ENCODE measurements at places on chromosomes 3 and 15. TPM values are rescaled to one million over a fixed set of nuclear protein-coding genes. Genes with fewer than 3 reads are reported as not detected.

DNA sequence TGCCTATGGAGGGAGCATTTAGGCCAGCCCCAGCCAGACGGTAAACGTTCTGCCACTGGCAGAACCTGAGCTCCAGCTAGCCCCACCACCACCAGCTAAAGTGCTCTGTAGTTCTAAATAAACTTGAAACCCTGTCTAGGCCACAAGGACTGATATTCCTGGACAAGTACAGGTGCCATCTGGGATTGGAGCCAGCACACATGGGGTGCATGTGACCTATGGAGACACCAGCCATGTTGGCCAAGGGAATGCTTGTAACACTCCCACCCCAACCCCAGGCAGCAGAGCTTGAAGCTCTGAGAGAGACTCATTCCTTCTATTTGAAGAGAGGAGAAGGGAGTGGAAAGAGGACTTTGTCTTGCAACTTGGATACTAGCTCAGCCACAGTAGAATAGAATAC is 284.5 kb upstream of the DCBLD2 start:
- DNase-seq: no peak

- no peak for DNase-seq
These were observed 409.7 kb downstream of the SOX2 start for GRCh38 chr3:182121401-182121800.

DNA sequence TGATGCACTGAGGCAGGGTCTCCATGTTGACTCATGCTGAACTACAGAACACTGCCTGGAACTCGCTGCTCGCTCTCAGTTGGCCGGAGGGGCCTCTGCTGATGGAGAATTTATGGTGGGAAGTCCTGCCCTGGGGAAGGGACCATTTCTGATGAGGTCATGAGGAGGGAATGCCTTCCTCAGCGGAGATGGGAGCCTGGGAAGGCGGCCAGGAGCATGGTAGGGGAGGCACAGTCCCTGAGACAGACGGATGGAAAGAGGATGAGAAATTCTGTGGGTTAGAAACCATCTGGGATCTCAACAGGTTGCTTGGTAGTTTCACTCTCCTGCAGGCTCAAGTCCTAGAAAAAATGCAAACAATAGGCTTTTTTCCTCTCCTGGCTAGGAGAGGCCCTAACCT is 56.8 kb upstream of the TPM1 start:
- DNase-seq: no peak

DNA sequence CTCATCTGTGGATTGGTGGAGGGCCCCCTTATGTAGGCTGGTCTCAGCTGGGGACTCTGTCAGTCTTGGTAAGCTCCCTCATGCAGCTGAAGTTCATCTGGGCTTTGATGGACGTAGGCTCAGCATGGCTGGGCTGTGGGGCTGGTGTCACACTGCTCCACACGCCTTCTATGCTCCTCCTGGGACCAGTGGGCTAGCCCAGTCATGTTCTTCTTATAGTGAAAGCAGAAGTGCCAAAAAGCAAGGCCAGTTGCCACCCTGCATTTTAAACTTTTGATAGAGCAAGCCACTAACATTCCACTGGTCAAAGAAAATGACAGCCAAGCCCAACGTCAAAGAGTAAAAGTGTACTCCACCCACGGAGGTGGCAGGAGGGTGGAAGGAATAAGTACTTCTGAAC is 165.5 kb downstream of the MEX3B start:
- no peak for DNase-seq

DNA sequence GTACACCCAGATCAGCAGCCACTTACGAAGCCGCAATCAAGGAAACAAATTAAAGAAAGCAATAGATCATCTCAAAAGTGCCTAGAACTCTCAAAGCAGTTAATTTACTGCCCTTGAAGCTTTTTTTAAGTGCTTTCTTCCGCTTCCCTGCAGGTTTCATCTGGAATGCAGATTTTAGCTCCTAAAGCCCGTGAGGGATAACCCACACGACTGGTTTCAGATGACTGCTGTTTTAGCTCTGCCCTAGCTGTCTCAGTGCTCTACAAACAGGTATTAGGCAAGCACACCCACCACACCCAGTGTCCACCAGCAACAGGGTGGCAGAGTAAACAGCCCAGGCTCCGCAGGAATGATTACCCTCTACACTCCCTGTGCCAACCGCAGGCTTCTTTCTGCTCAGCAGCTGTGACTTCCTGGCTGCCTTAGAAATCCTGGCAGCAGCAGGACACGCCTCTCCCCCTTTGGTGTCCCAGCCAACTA is 126.0 kb downstream of the FMN1 start:
- DNase-seq: peak; percentile 32

DNA sequence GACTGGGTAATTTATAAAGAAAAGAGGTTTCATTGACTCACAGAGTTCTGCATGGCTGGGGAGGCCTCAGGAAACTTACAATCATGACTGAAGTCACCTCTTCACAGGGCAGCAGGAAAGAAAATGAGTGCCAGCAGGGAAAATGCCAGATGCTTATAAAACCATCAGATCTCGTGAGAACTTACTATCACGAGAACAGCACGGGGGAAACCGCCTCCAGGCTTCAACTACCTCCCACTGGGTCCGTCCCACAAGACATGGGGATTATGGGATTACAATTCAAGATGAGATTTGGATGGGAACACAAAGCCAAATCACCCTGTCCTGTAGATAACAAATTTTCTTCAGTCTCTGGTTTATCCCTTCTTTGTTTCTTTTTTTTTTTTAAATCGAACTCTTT is 31.0 kb upstream of the AVEN start:
- DNase-seq: no peak

GRCh38 chr3:156675830-156676767 is 1.7 kb downstream of the TIPARP start:
- DNase-seq: no peak

GRCh38 chr3:24769918-24770317 is 275.3 kb upstream of the THRB start:
- no peak for DNase-seq

GRCh38 chr3:127637971-127638370 is 9.0 kb downstream of the PODXL2 start:
- DNase-seq: no peak

DNA sequence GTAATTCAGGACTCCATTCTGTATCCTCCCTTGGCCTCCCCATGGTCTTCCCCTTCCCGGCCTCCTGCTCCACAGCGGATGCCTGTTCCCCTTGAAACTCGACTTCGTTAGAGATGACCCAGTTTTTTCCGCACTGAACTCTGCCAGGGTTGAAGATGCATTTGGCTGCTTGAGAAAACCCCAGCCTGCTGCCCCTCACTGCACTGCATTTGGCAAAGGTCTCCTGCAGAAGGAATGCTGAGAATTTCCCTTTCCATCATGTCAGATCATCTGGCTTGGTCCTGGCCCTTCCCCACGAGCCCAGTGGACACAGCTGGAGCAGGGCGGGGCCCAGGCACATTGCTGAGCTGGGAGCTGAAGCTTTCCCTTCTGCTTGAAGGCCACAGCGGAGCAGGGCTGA is 37.6 kb upstream of the RGMA start:
- no peak for DNase-seq

DNA sequence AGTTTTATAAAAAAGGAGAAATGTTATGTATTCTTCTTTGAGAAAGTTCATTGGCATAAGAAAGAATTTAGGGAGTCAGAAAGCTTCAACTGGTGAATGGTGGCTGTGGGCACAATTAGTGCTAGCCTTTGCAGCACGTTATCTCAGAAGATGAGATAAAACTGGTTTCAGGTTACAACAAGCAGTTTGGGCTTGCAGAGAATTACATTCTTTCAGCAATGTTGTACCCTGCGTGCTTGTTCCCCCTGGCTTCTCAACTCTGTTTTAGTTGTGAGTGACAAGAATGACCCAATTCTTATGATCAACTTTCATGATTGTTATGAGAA is 31.6 kb upstream of the ACP3 start:
- no peak for DNase-seq

DNA sequence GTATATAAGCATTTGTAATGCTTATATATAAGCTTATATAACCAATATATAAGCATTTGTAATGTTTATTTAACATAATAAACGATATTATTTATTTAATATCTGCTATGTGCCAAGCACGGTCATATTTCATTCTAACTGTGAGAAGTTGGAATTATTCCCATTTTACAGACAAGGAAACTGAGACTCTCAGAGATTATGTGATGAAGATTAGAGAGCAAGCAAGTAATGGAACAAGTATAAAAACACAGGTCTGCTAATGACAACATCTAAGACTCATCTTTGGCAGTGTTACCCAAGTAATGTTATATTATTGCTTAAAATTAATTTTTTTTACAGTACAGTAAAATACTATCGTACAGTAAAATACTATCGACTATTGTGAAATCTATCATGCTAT is 4.4 kb downstream of the ATOSA start:
- no peak for DNase-seq

DNA sequence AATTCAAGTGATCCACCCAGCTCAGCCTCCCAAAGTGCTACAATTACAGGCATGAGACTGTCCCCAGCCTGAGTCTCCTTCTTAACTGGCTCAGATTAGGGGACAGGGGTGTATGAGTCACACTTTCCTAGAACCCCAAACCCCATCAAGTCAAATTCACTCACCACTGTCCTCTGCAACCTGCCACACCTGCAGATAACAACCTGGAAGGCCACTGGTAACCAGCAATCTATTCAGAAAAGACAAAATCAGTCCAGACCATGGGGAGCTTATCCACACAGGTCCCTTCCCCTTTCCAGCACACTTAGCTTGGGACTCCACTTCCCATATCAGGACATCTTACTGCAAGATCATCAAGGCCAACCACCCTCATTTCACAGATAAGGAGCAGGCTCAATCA is 6.4 kb downstream of the WDR73 start:
- no peak for DNase-seq

DNA sequence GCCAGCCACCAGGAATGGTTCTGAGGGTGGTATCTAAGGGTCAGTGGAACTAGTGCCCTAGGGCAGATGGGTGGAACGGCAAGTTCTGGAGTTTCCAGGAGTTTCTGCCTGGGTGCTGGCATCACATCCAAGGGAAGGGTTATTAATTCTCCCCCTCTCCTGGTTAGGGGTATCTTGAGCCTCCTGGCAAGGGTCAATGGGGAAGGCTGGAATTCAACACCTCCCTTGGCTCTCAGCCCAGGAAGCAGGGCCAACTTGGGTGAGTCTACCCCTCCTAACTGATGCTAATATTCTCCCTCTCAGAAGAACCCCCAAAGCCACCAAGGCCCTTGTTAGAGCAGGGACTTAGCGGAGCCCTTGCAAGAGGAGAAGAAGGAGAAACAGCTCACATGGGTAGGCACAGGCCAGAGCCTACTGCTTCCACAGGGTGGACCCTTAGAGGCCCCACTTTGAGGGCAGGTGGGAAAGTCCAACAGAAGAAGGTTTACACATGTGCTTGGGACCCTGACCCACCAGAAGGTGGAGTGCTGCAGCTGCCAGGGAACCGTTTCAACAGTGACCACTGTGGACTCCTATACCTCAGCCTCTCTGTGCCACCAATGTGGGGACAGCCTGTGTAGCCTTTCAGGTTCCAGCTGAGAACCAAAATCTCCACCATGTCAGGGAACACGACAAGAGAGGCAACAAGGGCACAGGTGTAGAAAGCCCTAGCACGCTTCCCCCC is 3.3 kb downstream of the TMEM115 start:
- no peak for DNase-seq

GRCh38 chr3:87179642-87180041 is 47.5 kb upstream of the CHMP2B start:
- DNase-seq: no peak

DNA sequence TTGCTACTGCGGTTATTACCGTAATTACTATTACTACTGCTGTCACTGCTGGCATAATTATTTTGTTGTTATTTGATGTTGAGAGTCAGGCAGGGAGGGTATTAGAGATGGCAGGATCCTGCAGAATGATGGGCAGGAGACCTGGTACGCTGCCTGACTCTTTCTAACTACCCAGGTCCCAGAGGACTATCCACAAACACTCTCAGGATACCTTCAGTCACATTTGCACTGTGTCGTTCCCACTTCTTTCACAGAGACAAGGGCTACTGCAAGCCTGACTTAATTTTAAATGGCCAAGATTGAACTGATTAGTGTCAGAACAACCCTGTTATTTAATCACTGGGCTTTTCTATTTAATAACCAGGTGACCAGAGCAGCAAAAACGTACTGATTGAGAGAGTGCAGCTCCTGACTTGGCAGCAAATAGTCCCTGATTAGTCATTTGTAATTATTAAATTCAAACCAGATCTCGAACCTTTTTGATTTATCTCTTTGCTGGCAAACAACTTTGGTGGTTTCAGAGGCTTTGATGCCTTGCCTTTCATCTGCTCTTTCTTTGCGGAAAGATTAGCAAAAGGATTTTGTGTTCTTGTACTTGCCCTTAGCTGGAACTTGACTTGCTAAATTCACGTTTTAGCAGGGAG is 88.8 kb upstream of the ARHGEF3 start:
- DNase-seq: peak; percentile 65

DNA sequence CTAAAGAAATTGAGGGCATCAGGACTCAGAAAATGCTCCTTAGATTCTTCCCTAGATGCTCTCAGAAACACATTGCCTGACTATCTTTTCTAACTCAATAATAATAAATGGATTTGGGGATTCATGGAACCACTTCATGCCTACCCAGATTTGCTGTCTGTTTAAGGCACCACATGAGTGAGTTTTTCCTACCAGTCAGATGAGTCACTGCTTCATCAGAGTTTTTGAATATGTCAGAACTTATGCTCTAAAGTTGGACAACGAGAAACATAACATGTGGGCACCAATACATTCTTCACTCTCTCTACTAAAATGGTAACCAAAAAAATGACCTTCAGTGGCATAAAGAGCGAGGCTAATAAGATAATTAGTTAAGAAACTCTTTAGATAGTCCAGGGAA is 1135.1 kb downstream of the TUSC7 start:
- no peak for DNase-seq

- DNase-seq: no peak
These were observed 76.3 kb downstream of the VGLL3 start for GRCh38 chr3:86914670-86915069.

- DNase-seq: no peak
These were observed 489.9 kb downstream of the SOX2 start for GRCh38 chr3:182201456-182202168.

- DNase-seq: peak; percentile 27
These were observed 43.7 kb upstream of the GNB5 start for GRCh38 chr15:52234596-52235541.

DNA sequence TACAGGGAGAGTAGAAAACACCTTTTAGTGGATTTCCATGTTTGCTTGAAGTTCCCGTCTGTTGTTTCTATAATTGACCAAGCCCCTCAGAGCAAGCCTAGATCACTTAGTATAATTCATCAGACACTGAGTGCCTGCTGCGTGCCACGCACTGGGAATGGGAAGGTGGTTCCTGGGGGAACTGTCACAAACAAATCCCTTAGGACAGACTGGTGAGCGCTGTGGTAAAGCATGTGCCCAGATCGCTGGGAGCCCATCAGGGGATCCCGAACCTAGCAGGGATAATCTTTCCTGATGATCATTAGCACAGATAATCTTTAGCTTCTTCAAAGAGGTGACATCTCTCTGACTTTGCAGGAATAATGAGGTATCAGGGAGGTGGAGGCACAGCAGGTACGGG is 9.6 kb downstream of the MRPS11 start:
- DNase-seq: no peak

SV2B gene
- 0.15 TPM for total RNA-seq

C3orf49 gene
- total RNA-seq: not detected

EHD4 gene
- 11.5 TPM for total RNA-seq

EPHA3 gene
- not detected for total RNA-seq

FETUB gene
- total RNA-seq: not detected

CPN2 gene
- not detected for total RNA-seq

Measured in naive thymus-derived CD4-positive, alpha-beta T cell (primary cell).